ENCODE measurements at places on chromosomes 6 and 20. TPM values are rescaled to one million over a fixed set of nuclear protein-coding genes. Genes with fewer than 3 reads are reported as not detected.
A peak's percentile ranks its signal among the peaks of the same experiment; 100 is the strongest.

The GCNT2 gene
- total RNA-seq: 20.3 TPM

DNA sequence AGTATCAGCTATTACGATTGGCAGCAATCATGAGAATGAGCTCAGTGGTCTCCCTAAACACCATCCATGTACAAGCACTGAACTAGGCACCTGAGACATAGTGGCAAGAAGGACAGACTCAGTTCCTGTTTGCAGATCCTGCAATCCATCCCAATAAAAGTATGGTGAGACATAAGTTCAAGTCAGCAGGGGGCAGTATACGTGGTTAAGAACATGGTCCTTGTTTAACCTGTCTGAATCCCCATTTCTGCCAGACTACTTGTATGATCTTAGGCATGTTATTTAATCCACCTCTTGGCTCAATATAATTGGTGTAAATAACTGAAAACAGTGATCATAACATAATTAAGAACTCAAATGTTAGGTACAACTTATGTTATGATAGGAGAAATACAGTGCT is 33.2 kb upstream of the PNISR start:
- no peak for DNase-seq

GRCh38 chr6:25122622-25123237 is 156.4 kb upstream of the CARMIL1 start:
- DNase-seq: peak; percentile 51

- no peak for DNase-seq
Observed at GRCh38 chr6:20415304-20415703, 13.6 kb downstream of the E2F3 start.

DNA sequence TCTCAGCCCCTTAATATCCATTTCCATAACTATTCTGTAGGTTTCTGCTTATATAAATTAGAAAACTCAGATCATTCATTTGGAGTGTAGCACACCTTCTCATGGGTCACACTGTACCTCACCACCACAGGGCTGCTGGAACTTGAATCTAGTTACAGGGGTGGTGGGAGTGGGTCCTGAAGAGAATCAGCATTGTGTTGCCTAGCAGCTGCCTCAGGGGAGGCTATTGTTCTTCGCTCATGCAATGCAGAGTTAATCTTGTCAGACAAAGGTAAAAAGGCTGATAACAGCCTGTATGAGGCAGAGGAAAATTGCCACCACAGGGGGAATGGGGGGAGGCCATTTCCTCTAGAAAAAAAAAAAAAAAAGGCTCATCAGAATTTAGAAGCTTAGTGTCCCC is 496.0 kb upstream of the ADGRB3 start:
- DNase-seq: no peak
